ENCODE measurements at places on chromosomes 5 and 9. TPM values are rescaled to one million over a fixed set of nuclear protein-coding genes. Genes with fewer than 3 reads are reported as not detected.

Gene HTR1A
- total RNA-seq, result 5.0 TPM

Gene BARX1
- total RNA-seq, result not detected

- no peak for DNase-seq
Measured at GRCh38 chr5:143360755-143361154, 42.7 kb downstream of the NR3C1 start.

- no peak for DNase-seq
Measured at GRCh38 chr5:112112346-112112745, 306.7 kb downstream of the EPB41L4A start.

DNA sequence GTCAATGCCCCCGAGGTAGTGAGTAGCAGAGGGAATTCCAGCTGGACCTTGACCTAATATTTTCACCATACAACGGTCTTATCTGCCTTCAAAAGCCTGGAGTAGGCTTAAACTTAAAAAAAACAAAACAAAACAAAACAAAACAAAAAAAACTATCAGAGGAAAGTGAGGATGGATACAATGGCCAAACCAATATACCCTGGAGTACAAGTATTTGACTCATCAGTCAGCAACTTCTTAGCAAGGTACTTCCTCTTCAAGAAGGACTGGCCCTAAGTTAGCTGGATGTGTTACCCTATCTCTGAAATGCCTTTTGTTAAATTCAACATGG lies 160.6 kb upstream of the GNA14 start:
- no peak for DNase-seq

DNA sequence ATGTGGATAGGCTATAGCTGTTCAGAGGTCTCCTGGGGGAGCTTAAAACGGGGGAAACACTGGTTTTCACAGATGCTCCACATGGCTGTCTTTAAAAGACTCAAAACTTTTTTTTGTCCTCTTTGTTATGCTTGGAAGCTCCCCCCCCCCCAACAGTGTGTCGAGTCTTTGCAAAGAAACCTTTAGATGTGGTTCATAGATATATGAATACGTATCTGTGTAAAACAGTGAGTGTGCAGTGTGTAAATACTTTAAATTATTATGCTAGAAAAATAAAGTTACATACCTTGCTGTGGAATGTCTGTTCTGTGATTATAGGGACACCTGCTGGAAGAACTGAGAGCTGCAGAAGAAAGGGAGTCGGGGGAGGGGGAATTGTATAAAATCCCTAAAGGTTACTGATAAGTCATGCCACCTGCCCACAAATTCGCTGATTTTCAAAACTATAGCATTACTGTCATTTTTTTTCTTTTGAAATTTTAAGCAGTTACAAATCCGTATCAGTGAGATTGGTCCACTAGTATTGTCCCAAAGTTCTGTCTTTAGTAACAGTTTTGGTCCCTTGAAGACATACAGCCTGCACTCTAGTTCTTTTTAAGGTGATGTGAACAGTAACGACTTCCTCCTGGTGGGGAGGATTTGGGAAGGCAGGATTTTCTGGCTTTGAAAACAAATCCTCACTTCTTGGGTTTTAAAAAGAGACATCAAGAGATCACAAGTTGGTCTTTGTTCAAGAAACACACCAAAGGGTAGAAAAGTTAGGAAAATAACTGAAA lies 22.9 kb downstream of the RGMB start:
- peak; percentile 47 for DNase-seq

DNA sequence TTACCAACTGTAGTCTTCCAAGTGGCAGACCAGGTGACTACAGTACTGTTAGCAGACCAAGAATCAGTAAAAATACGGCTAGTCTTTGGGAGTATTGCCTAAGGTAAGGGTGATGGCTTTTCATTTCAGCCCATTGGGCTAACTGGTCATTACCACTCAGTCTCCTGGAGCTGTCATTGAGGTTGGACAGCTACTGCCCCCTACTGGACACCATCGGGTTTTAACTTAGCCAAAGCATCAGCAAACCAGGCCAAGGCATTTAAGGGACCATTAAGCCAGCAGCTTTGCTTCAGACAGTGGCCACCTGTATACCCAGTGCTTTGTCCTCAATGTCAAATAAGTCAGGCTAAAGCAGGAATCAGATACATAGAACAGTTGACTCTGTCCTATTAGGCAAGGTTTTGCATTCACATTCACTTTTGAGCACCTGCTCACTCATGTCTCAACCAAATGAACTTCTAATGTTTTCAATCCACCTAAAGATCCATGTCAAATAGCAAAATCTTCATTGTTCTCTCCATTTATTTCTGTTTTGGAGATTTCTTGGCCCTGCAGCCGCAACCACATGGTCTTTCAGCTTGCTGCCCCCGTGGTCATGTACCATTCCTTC lies 117.2 kb downstream of the INVS start:
- no peak for DNase-seq

GRCh38 chr9:87871425-87872078 lies 11.1 kb upstream of the SPATA31E1 start:
- no peak for DNase-seq

Gene ZNF366
- total RNA-seq, result 1.1 TPM

- no peak for DNase-seq
Measured at GRCh38 chr5:52910071-52910470, 79.1 kb upstream of the ITGA2 start.

Gene SCAI
- total RNA-seq, result 42.6 TPM

GRCh38 chr5:11384441-11385250 lies 519.6 kb downstream of the CTNND2 start:
- peak; percentile 31 for DNase-seq

Gene TAF11L4
- not detected for total RNA-seq

Gene PPP3R2
- 0.45 TPM for total RNA-seq

DNA sequence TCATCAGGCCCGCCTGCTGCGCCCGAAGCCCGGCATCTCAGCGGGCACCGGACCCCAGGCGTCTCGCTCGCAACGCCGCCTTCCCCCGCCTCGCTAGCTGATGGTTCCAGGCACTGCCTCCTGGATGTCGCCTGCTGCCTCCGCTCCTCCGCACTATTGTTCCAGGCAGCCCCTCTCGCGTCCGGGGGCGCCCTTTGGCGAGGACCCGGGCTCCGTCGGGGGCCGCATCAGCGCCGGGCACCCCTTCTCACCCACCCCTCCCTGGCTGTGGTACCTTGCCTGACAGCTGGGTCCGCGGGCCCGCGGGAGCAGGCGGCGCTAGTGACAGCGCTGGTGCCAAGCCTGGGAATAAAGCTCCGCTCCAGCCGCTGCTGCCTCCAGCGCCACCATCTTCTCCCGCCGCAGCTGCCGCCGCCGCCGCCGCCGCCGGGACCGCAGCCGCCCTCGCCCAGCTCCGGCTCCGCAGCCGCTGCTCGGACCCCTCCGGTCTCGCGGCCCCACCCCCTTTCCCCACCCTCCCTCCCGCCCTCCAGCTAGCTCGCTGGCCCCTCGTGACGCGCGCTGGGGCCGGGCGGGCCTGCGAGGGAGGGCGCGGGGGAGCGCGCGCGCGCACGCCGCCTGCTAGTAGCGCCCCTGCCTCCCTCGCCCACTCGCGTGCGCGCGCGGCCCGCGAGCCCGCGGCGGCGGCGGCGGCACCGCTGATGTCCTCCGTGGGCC lies at the start of gene APBA1:
APBA1 (minus strand) TSS at position 493 of the 717 bp plus-strand sequence.
- DNase-seq, result peak; percentile 91

- DNase-seq, result peak; percentile 20
Measured at GRCh38 chr9:85483208-85483607, 258.5 kb downstream of the AGTPBP1 start.

Gene MARVELD2
- total RNA-seq, result 2.1 TPM

Gene IL13
- not detected for total RNA-seq

Gene SAPCD2
- 4.7 TPM for total RNA-seq

GRCh38 chr5:51416149-51416548 lies 32.9 kb downstream of the ISL1 start:
- DNase-seq, result no peak

Gene IER5L
- total RNA-seq, result 9.1 TPM

- DNase-seq, result no peak
Measured at GRCh38 chr9:93253633-93254032, 69.7 kb downstream of the WNK2 start.

GRCh38 chr5:103849934-103850333 lies 287.3 kb upstream of the NUDT12 start:
- no peak for DNase-seq

Gene PCDHB14
- total RNA-seq, result 16.3 TPM

Gene TESK1
- total RNA-seq, result 14.8 TPM

Gene MLANA
- total RNA-seq, result not detected

Gene SCGB3A2
- not detected for total RNA-seq

GRCh38 chr9:134882204-134882785 lies 1.7 kb downstream of the FCN2 start:
- no peak for DNase-seq

DNA sequence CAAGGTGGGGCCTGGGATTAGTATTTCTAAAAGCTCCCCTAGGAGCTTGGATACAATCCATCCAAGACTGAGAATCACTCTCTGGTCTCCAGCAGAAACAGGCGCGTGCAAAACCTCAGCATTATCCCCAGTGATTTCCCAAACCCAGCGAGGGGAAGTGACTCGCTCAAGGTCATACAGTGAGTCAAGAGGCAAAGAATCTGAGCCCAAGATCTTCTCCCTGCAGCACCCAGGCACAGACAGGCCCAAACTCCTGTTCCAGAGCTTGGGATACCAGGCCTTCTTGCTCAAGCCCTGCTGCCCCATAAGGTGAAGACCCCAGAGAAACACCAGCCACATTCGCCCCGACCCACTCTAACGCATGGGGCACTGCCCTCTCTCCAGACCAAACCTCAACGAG lies 33.2 kb downstream of the SHB start:
- no peak for DNase-seq

- no peak for DNase-seq
Measured at GRCh38 chr9:114469091-114469853, 36.0 kb downstream of the WHRN start.

DNA sequence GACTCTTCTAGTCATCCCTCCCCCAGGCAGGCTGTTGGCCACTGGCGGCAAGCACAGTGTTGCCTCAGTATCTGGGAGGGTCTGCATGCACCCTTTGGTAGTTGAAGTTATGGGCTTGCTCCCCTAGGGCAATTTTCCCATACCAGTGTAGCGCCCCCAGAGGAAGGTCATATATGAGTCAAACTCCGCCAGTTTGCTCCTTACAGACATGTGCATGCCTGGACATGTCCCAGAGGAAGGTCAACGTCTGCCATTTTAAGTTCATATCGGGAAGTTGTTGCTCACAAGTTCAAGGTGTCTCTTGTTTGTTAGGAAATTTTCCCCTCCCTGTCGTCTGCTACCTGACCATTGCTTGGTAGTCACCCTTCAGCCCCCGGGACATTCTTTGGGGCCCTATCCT lies 51.3 kb upstream of the MROH2B start:
- DNase-seq, result no peak

GRCh38 chr5:142053426-142054151 lies 40.8 kb upstream of the GNPDA1 start:
- peak; percentile 76 for DNase-seq

Gene KCNV2
- total RNA-seq, result not detected

DNA sequence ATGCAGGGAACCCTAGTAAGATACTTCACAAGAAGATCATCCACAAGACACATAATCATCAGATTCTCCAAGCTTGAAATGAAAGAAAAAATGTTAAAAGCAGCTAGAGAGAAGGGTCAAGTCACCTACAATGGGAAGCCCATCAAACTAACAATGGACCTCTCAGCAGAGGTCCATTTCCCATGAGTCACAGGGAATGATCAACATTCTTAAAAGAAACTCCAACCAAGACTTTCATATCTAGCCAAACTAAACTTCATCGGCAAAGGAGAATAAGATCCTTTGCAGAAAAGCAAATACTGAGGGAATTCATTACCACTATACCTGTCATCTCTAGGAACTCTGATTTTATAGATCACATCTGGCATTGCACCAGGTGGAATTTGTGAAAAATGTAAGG lies 52.9 kb upstream of the SPATA31E1 start:
- no peak for DNase-seq

All from cerebellum (tissue), 4 donors.